ENCODE measurements at places on chromosomes 5 and 9.

DNA sequence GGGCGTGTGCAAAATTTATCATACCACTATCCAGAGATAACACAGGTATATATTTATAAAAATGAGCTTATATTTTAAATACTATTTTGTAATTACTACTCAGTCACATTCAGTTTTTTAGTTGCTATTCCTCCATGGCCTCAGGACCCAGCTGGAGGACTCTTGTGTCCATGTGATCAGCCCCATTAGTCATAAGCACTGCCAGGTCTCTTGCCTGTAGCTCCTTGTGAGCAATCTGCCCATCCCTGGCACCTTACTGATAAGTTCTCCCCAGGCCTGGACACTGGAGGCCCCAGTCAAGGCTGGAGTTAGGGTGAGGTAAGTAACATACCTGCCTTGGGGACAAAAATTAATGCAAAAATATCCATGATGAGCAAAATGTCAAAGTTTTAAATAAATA is 29.5 kb upstream of the ADRB2 start:
- no peak for DNase-seq

DNA sequence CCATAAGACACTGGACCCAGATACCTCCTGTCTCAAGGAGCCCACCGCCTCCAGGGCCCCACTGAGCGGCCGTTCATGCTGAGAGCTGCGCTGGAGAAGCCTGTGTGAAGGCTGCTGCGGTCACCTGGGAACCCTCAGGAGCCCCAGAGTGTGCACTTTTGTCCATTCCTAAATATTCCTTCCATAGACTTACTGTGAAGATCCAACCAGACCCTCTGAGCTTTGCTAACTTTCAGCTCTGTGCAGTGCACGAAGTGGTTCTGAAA is 119.5 kb downstream of the COL23A1 start:
- DNase-seq, result no peak

DNA sequence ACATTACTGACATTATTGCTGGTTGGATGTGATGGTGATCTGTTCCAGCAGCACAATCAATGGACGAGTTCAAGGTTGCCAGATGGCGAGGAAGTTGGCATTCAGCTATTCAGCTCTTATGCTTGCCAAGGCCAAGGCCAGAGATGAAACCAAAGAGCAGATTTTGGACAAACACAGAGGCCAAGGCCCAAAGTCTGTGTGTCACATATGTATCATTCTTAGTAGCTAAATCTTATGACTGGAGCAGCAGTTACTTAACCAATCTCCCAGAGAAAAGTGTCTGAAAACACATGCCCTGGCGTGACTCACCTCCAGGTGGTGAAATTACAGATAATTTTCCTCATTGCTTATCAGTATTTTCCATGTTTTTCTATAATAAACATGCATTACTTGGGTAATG is 189.0 kb upstream of the EGFLAM start:
- peak; percentile 27 for DNase-seq

DNA sequence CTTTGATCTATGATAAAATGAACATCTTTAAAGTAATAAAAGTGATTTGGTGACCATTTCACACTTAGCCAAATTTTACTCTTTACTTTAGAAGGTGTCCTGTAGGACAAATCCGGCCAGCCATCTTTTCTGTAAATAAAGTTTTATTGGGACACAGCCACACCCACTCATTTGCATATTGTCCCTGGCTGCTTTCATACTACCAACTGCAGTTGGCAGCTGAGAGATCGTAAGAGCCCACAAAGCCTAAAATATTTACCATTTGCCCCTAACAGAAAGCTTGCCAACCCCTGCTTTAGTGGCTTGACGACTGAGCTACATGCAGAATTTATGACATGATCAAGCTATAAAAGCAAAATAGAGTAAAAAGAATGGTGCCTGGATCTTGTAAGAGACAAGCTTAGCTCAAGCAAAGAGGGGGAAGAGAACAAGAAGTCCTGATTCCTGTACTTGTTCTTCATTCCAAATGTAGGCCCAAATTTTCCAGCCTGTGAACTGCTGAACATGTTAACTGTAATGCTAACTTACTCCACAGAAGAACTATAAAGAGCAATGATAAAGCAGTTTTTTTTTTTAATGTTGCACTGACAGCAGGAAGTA is 7.4 kb upstream of the FBXO10 start:
- no peak for DNase-seq

GRCh38 chr5:150510460-150511263 is 2.7 kb downstream of the NDST1 start:
- DNase-seq, result no peak

DNA sequence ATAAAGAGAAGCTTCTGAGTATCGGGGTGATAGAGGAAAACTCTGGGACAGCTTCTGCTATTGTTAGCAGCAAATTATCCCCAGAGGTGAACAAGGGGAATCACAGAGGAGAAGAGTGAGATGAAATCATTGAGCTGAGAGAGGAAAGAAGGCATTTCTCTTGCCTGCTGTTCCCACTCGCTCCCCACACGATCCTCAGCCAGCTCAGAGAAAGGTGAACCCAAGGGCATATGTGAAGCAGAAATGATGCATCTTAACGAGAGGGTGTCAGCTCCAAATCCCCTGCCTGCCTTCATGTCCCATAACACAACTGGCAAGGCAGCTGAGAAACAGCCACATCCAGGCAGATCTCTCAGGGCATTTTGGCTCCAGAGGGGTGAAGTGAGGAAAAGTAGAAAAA is 111.6 kb downstream of the BRINP1 start:
- no peak for DNase-seq

- no peak for DNase-seq
These were observed 74.5 kb downstream of the MAPKAP1 start for GRCh38 chr9:125632321-125633115.

GRCh38 chr5:1868886-1869475 is 13.7 kb downstream of the IRX4 start:
- no peak for DNase-seq

DNA sequence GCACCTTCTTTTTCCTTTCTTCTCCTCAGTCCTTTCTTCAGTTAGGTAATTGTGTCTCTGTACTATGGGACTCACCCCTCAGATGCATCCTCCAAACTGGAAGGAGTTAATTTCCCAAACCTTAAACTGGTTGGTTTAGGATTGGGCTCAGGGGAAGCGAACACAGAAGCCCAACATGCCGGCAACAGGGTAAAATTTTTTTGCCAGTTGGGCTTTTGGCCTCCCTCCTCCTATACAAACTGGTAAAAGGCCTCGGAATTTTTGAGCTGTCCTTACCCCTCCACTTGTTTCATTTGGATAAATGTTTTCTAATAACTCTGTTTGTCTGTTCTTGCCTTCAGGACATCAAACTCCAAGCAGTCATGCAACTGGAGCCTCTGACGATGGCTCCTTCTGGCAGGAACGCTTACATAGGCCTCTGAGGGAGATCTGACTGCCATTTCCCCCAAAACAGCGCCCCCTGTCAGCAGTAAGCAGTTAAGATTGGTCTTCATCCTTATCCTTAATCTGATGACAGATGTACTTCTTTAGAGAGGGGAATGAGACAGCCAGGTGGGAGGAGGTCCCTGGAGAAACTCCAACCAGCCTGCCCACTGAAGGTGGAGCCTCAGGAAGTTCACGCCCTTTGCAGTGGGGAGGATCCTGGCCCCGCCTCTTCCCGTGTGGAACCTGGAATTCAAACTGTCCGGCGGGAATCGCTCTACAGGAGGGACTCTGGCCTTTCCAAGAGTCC is 57.8 kb upstream of the SPINK5 start:
- no peak for DNase-seq

DNA sequence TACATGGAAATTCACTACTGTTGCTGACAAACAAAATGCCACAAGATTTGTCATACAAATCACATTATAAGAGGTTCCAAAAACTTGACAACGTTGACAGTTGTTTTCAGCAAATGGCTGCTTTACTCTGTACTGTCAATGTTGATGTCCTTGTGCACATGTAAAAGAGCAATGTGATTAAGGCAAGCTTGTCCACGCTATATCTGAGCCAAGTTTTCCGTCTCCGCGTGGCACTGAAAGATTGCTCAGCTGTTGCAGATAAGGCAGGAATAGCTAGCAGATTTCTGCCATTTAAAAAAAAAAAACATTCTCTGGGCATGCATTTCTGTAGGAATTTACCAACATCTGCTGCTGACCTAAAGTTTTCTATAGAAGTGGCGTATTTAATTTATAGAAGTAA is 46.4 kb upstream of the MEF2C start:
- DNase-seq, result no peak

DNA sequence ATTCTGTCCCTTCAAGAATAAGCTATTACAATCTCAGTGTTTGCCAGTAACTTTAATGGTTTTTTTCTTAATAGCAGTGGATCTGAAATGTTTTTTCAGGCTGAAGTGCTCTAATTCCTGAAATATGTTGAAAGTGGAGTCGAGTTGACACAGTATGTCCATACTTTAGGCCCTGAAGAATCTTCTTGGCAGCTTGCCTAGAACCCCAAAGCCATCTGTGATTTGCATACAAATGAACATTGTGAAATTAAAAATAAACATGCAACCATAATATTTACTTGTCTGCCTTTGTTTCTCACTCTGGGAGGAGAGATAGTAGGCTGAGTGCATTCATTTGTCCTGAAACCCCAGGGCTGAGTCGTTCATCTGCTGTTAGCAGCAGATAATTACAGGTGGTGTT is 152.7 kb downstream of the ADCY2 start:
- DNase-seq, result no peak

GRCh38 chr5:39631958-39632357 is 207.2 kb upstream of the DAB2 start:
- no peak for DNase-seq

DNA sequence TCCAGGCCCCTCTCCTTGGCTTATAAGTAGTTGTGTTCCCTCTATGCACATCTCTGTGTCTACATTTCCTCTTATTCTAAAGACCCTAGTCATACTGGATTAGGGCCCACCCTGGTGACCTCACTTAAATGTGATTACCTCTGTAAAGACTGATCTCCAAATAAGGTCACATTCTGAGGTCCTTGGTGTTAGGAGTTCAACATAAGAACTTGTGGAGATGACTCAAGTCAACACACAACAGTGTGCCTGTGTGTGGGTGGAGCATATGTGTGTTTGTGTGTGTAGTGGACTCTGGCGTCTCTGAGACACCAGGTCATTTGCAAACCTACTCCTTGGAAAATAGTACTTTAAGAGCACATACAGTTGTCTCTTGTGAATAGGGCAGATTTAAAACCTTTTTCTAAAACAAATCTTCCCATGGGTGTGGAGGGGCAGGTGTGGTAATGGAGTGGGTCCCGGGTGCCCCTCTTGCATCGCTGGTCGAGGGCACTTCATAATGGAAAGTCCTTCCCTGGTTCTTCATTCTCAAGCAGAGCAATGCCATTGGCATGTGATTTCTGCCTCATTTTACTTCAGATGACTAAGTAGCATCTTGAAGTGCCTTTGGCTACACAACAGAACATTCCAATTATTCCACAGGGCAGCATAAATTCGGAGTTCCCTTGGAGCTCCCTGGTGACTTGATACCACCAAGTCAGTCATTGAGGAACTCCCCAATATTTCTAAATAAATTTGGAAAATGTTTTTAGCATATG is 84.4 kb downstream of the C9orf152 start:
- DNase-seq, result peak; percentile 85

GRCh38 chr9:112120439-112120925 is 54.6 kb downstream of the SUSD1 start:
- no peak for DNase-seq

GRCh38 chr5:103166706-103167105 is 46.6 kb downstream of the PPIP5K2 start:
- no peak for DNase-seq

DNA sequence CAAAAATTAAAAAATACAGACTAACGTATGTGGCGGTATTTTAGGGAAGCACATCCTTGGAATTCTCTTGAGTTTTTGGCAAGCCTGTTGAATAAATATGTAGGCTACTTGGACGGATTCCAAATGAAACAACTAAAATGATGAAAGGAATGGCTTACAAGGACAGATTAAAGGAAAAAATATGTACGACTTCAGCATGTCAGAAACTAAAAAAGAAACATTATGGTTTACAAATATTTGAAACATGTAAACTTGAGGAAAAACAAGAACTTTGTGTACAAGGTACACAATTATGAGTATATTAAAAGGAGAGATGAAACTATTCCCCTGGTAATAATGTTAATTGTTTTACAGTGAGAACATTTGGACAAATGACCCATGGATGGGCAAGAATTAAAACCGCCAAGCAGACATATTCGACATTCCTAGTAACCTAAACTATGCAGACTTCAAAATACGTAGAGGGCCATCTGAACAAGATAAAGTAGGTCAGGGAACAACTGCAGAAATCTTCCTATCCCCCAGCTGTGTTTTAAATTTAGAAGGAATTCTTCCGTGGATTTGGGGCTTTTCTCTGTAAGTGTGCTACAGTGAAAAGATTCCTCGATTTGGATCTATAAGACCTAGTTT is 12.5 kb downstream of the EDIL3 start:
- peak; percentile 59 for DNase-seq

GRCh38 chr9:121962421-121962820 is 130.7 kb downstream of the TTLL11 start:
- DNase-seq, result no peak

DNA sequence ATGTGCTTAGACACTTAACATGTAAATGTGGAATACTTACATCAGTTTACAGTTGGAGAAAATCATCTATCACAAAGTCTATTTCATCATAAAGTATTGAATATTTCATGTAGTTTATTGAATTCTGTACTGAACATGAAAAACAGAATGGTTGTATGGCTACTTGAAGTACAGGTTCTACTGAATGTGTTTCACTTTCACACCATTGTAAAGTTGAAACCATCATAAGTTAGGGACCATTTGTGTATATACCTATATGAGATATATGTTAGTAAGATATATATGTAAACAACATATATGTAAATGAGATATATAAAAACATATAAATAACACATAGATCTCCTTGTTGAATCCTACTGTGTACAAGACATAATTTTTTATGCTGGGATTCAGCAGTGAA is 63.0 kb upstream of the TAF11L2 start:
- no peak for DNase-seq

- no peak for DNase-seq
These were observed 55.1 kb downstream of the MEGF9 start for GRCh38 chr9:120659209-120659608.

GRCh38 chr9:33414889-33415500 is 12.6 kb upstream of the AQP7 start:
- no peak for DNase-seq

GRCh38 chr5:85441156-85441555 is 1056.5 kb upstream of the EDIL3 start:
- peak; percentile 16 for DNase-seq

GRCh38 chr5:63029891-63030290 is 451.3 kb downstream of the LRRC70 start:
- no peak for DNase-seq

DNA sequence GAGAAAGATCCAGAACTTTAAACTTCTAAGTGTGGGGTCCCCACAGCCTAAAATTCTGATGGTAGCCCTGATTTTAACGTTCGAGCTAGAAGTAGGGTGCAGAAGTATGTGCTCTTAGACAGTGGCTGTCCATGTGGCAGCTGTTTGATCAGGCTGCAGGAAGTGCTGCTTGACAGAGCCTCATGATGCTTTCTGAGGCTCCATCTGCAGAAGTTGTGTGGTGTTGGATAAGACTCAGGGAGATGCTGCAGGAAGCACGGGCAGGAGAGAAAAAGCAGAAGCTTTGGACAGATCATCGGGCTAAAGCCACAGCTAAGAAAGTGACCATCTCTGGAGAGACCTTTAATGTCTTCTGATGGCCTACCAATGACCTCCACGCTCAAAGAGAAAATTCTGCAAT is 8.1 kb downstream of the MTMR12 start:
- no peak for DNase-seq

All from mesenchymal stem cell (in vitro differentiated cells and primary cell).